HFFc6 (cell line): ENCODE measurements at places on chromosomes 11 and 22. TPM values are rescaled to one million over a fixed set of nuclear protein-coding genes. Genes with fewer than 3 reads are reported as not detected.

DNA sequence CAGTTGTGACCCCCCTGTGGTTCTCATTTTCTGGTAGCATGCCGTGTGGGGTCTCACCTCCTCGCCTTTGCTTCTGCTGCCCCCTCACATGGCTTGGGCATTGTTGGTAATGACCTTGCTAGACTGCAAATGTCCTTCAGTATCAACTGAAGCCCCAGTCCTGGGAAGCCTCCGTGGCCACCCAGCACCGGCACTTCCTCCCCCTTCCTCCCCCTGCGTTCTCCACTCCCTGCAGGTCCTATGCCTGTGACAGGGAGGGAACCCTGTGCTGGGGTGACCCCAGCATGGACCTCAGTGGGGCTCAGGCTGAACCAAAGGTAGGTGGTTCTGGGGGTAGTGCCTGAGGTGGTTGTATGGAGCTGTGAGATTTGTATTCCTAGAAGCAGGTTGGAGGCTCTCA lies 5.9 kb downstream of the ST3GAL4 start:
- no peak for DNase-seq

Gene ANO5
- not detected in 3 replicates for total RNA-seq

Gene OR10G6
- not detected in 3 replicates for total RNA-seq

- no peak for DNase-seq
Observed at GRCh38 chr22:46198274-46198673, 47.9 kb downstream of the PPARA start.

Gene KDM4D
- total RNA-seq = 0.38 to 0.84 TPM (median 0.45 TPM) in 3 replicates

Gene CALCB
- not detected in 3 replicates for total RNA-seq

GRCh38 chr22:43479301-43479950 lies 67.6 kb downstream of the MPPED1 start:
- no peak for DNase-seq

- no peak for DNase-seq
Observed at GRCh38 chr11:57054817-57055216, 66.1 kb downstream of the OR5AK2 start.

Gene RASL10A
- not detected in 3 replicates for total RNA-seq

DNA sequence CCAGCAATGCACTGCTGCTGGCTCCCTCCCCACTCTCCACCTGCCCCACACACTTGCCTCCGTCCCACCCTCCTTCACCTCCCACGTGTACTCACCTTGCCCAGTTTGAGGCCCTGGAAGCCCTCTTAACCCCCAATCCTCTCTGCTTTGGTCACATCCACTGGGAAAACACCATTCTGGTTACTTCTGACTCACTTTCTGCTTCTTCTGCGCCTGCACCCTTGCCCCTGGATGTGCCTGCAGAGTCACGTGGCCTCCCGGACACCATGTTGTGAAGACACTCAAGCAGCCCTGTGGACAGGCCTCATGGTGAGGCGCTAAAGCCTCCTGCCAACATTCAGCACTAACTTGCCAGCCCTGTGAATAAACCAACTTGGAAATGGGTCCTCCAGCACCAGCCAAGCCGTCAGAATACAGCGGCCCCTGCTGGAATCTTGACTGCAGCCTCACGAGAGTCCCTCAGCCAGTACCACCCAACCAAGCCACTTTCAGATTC lies 2.6 kb upstream of the NAALADL1 start:
- DNase-seq = peak; percentile 17

- no peak for DNase-seq
Observed at GRCh38 chr22:44996648-44997047, 13.2 kb downstream of the PHF21B start.

Gene ASCL2
- not detected in 3 replicates for total RNA-seq

GRCh38 chr22:31652911-31653684 lies 8.9 kb downstream of the PISD start:
- DNase-seq = no peak

GRCh38 chr11:74839971-74840370 lies 91.3 kb downstream of the RNF169 start:
- DNase-seq = no peak

Gene PDGFD
- total RNA-seq = 0.40 to 0.62 TPM (median 0.48 TPM) in 3 replicates

DNA sequence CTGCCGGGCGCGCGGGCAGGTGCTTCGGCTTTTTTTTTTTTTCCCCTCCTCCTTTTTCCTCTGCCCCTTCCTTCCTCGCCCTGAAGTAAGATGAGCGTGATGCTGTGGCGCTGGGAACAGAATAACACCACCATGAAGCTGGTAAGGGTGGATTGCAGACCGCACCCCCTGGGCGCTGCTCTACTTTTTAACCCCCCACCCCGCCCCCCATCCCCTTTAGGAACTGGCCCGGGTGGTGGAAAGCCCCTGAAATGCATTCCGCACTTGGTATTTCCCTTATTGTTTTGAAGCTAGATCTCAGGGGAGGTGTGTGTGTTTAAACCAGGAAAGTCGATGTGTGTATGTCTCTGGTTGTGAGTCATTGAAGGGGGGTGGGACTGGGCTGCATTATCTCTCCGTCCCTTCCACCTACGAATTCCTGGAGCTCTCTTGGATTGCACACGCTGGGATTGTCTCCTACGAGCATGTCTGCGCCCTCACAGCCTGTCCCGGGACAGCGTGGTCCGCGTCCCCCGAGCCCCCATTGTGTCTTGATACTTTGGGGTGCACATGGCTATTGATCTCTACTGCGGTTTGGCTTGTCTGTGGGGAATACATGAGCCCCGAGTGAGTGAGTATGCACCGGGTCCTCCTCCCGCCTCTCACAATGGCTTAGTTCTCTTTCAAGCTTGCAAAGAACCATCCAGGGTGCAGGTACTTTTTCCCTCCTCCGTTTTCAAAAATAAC lies 64.9 kb downstream of the NAV2 start:
- DNase-seq = peak; percentile 38

- no peak for DNase-seq
Observed at GRCh38 chr22:45535290-45535689, 32.6 kb downstream of the FBLN1 start.

GRCh38 chr11:65695459-65696241 lies 16.4 kb upstream of the KAT5 start:
- DNase-seq = no peak

GRCh38 chr11:93988455-93988854 lies 32.7 kb upstream of the HEPHL1 start:
- no peak for DNase-seq

Gene OR8H1
- total RNA-seq = not detected in 3 replicates

DNA sequence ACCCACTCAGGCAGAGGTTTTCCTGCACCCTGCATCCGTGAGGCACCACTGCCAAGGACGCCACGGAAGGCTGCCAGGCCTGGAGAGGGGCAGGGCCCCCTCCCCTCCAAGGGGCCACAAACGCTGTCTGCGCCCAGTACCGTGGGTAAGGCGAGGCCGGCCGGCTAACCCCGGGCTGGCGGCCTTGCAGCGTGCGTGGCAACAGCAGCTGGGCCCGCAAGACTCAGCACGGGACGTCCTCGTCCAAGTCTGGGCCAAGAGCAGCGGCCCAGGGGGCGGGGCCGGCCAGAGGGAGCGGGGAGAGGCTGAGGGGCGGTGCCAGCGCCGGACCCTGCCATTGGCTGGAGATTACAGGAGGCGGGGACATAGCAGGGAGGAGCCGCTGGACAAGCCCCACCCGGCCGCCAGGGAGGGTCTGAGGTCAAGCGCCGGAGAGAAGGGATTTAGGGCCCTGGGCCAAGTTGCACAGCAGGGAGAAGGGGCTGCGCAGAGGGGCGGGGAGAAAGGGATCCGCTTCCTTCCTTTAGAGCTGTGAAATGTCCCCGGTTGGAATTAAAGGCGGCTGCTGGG lies 16.0 kb downstream of the SLC43A1 start:
- peak; percentile 70 for DNase-seq

- no peak for DNase-seq
Observed at GRCh38 chr11:11963842-11964773, 44.3 kb downstream of the DKK3 start.

- no peak for DNase-seq
Observed at GRCh38 chr11:13333456-13333957, 55.9 kb downstream of the BMAL1 start.

DNA sequence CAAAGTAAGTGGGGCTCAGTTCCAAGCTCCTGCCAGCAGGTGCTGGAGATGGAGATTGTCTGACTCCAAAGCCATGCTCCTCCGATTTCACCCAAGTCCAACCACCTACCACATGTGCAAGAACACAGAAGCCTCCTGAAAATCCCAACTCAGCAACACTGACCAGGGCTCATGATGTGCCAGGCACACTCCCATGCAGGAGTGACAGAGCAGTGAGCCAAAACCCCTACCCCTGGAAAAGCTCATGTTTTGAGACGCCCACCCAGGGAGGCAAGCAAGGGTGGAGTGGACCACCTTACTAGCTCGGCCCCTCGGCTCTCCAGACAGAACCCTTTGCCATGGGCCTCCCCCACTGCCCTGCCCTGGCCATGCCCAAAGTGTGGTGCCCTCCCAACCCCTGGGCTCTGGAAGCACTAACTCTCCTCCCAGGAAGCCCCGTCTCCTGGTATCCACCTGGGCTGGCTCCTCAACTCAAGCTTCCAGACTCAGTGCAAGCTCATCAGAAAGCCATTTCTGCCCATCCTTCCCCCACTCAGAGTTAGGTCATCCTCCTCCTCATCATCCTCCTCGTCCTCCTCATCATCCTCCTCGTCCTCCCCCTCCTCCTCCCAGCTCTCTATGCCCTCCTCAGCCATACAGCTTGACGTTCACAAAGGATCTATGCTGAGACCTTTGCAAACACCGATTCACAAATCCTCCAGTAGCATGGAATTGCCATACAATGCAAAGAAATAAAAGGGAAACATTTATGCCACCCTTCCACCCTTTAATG lies 154.9 kb downstream of the MPPED1 start:
- no peak for DNase-seq

DNA sequence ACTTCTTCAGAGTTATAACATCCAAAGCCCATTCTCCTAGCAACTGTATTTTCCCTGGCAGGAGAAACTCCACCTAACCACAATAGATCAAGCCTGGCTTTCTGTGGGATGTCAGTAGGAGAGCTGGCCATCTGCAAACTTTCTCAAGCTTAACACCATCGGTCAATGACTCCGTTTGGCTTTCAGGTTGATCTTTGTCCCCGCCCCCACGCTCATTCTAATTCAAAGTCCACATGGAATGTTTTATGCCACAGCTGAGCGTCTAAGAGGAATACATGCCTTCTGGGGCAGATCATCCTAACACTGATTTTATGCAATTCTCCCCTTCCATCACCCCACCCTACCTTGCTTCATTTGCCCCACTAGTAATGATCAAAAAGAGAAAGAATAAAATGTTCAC lies 4.8 kb downstream of the GVQW3 start:
- DNase-seq = no peak

Gene SMTNL1
- not detected in 3 replicates for total RNA-seq

Gene DNAJB13
- total RNA-seq = 0.14 to 0.21 TPM in 2 of 3 replicates, not detected in the other

Gene SOX6
- total RNA-seq = 0.63 to 6.5 TPM (median 6.1 TPM) in 3 replicates

DNA sequence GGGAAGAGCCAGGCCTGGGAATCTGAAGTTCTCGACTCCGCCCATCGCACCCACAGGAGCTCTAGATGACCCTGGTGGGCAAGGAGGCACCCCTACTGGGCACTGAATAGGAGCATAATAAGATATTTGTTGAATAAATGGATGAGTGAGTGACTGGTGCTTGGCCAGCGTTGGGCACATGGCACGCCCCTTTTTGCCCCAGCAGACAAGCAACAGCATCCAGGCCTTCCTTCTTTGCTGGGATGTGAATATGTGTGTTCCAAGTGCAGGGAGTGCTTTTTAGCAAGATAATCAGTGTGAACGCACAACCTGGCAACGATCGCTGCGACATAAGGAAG lies 443 bp upstream of the CELF1 start:
- peak; percentile 36 for DNase-seq

Gene APLNR
- total RNA-seq = not detected in 3 replicates

GRCh38 chr22:49449811-49450446 lies 377.7 kb downstream of the BRD1 start:
- DNase-seq = no peak

GRCh38 chr11:63783925-63784592 lies 15.5 kb upstream of the ZFTA start:
- DNase-seq = no peak

Gene BRSK2
- 0.89 TPM in 1 of 2 replicates, not detected in the other for total RNA-seq

Gene OR51E2
- total RNA-seq = 0.10 TPM in 1 of 3 replicates, not detected in the others

GRCh38 chr11:33830903-33831648 lies 56.8 kb upstream of the FBXO3 start:
- no peak for DNase-seq

Gene OR52I2
- total RNA-seq = not detected in 3 replicates

Gene CCDC85B
- 91.1 and 112 TPM in 2 replicates for total RNA-seq

DNA sequence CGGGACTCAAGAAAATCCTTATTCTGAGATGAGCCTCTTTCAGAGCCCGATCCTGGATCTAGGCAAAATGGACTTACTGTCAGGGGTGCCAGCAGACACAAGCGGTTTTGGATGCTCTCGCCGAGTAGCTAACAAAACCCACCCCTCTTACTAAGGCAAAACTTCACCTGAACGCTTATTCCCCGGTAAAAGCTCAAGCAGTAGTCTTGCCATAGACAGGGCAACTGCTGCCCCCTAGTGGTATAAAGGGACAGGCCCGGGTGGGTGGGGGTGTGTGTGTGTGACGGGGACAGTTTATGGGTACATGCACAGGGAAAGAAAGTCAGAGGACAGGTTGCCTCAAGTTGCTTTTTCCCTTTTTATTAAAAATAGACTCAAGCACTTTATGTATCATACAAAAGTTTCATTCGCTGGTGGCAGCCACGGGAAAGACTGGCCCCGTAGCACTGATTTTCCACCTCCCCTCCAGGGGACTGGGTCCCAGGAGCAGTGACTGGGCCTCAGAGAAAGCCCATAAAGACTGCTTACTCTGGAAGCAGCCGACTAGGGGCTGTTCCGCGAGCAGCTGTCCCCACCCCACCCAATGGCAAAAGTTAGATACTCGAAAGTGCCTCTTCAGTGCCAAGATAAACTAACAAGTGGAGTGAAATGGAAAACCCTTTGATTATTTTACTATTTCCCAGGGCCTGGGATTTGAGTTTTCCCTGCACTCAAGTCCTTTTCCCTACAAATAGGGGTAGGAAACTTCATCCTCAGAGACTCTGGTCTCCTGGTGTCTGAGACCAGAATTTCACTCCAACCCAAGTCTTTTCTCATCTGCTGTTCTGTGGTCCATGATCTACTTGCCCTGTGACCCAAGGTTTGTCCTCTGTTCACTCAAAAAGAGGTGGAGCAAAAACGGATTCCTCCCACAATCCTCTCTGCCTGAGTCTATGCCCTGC lies 4.7 kb downstream of the YPEL4 start:
- DNase-seq = peak; percentile 57
